Peyer's patch (tissue), 4 donors: ENCODE measurements at places on chromosomes 13 and 19. TPM values are rescaled to one million over a fixed set of nuclear protein-coding genes. Genes with fewer than 3 reads are reported as not detected.

GRCh38 chr19:15198951-15199660 lies 1.7 kb downstream of the NOTCH3 start:
- DNase-seq = no peak

The PALM3 gene
- not detected for total RNA-seq

The BEST2 gene
- 82.0 TPM for total RNA-seq

DNA sequence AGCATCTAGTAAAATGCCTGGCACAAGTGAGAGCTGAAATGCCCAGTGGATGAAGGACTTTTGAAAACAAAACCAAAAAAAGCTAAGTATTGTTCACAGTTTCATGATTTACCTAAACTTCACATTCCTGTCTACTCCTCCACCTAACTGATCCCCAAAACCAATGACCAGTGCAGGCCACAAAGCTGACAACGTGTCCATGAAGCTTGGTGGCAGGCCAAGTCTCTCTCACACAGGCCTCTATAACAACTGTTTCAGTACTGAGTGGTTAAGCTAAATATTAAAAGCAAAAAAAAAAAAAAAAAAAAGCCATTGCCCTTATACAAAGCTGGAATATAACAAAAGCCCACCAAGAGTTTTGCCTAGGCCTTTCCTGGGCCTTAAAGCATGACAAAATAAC lies 36.4 kb downstream of the STK24 start:
- DNase-seq = peak; percentile 34

The KANK3 gene
- total RNA-seq = 3.0 TPM

DNA sequence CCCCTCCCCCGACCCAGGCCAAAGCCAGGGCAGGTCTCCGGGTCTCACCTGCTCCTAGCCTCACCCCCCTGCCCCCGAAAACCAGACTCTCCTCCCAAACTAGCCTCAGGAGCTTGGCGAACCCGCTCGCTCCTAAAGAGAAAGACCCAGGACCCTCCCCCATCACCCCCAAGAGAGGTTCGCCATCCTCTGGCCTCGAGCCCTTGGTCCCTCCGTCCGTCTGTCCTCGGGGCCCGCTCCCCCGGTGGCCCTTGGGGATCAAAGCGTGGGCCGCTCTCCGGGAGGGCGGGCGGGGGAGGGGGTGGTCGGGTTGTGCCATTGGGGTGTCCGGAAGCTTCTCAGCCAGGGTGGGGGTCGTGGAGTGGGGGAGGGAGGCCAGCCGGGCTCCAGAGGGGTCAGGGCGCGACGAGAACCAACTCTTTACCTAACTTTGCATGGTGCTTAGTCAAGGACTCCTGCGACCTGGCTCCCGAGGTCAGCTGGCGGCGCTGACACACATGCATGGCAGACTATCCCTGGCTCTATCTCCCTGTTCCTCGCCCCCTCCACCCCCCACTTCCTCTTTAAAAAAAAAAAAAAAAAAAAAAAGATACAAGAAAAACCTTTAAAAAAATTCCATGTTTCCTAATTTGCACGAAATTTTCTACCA lies 15.6 kb downstream of the SMIM24 start:
- no peak for DNase-seq

The HIPK4 gene
- total RNA-seq = not detected

The ZNF829 gene
- total RNA-seq = 1.1 TPM

DNA sequence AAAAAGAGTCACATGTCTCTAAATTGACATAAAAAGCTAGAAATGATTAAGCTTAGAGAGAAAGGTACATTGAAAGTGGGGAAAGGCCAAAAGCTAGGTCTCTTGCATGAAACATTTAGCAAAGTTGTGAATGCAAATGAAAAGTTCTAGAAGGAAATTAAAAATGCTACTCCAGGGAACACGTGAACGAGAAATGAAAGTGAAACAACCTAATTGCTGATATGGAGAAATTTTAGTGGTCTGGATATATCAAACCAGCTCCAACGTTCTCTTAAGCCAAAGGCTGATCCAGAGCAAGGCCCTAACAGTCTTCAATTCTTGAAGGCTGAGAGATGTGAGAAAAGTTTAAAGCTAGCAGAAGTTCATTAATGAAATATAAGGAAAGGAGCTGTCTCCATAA lies 419.8 kb downstream of the SLITRK6 start:
- no peak for DNase-seq

The CALR3 gene
- total RNA-seq = not detected

The CRX gene
- total RNA-seq = not detected
